ENCODE measurements at places on chromosomes 16 and 17.

GRCh38 chr17:3983606-3984484, 19.6 kb upstream of the ATP2A3 start:
- no peak for DNase-seq

DNA sequence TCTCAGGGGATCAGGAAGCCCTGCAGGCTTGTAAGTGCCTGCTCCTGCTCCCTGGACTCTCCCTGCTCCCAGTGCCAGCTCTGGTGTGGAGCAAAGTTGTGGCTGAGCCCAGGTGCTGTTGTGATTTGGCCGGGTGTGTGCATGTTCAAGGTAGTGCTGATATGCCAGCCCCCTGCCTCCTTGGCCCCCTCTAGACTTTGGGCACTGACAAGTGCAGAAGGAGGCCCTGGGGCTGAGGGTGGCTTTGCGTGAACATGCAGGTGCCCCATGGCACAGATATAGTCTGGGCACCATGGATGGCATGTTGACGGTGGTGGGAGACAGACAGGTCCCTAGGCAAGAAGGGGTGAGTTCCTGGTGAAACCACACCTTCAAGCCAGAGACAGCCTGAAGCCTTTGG, 441.6 kb upstream of the CDH8 start:
- no peak for DNase-seq

- DNase-seq, result no peak
These were observed 1.1 kb upstream of the HOXB7 start for GRCh38 chr17:48611681-48612455.

DNA sequence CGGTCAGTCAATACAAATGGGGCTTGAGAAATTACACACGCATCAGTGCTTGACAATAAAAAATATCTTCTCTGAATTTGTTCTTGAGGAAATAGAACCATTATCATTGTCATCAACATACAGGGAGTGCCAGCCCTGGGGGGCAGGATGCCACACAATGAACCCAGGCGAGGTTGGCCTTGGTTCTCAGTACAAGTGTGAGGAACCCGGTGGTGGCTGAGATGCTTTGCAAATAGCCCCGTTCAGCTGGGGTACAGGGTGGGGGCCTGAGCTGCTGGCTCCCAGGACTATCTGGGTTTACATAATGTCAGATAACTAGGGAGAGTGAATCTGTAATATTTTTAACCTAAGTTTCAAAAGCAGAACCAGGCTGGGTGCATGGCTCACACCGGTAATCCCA, 112.8 kb upstream of the CDC42EP4 start:
- DNase-seq, result no peak

DNA sequence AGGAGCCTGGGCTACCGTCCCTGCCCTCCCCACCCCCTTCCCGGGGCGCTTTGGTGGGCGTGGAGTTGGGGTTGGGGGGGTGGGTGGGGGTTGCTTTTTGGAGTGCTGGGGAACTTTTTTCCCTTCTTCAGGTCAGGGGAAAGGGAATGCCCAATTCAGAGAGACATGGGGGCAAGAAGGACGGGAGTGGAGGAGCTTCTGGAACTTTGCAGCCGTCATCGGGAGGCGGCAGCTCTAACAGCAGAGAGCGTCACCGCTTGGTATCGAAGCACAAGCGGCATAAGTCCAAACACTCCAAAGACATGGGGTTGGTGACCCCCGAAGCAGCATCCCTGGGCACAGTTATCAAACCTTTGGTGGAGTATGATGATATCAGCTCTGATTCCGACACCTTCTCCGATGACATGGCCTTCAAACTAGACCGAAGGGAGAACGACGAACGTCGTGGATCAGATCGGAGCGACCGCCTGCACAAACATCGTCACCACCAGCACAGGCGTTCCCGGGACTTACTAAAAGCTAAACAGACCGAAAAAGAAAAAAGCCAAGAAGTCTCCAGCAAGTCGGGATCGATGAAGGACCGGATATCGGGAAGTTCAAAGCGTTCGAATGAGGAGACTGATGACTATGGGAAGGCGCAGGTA, 762 bp downstream of the CDK12 start:
- DNase-seq, result no peak

DNA sequence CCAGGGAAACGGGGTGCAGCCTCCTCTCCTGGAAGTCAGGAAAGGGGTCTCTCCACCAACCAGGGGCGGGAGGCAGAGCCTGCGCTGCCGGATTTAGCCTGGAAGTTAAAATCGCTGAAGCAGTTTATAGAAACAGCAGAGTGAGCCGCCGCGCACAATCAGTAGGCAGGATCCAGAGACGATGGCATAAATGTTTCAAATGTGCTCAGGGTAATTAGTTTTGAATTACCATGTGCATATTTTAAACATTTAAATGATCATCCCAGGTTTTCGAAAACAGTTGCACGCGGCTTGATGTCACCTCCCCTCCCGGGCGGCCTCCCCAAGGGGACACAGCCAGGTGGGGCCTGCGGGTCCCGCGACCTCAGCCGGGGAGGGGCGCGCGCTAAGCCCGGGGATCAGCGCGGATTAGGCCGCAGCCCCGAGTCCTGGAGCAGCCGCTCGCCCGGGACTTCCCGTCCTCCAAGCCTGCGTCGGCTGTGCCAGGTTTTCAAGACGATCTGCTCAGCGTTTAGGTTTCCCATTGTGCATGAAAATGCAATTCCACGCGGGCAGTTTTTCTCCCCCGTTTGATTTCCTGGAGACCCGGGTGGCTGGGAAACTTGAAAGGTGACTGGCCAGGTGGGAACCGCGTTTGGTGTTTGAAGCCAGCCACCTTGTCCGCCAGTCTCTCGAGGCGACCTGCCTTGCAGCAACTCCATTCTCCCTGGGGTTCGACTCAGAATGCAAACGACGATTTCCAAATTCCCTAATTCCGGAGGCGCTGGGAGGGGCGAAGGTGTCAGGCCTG, 78.3 kb downstream of the RPA1 start:
- DNase-seq, result no peak

DNA sequence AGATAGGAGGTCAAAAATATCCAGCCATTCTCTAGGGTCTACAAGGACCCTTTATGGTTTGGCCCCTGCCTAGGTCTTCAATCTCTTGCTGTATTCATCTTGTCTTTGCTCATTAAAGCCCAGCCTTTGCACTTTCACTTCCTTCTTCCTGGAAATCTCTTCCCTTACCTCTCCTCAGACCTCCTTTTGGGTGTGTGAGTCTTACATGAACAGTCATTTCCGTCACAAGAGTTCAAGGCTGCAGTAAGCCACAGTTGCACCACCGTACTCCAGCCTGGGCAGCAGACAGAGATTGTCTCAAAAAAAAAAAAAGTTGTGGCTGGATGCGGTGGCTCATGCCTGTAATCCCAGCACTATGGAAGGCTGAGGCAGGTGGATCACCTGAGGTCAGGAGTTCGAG, 6.0 kb upstream of the ATP1B2 start:
- no peak for DNase-seq

GRCh38 chr17:79204261-79204660, 129.6 kb downstream of the ENGASE start:
- DNase-seq, result no peak

DNA sequence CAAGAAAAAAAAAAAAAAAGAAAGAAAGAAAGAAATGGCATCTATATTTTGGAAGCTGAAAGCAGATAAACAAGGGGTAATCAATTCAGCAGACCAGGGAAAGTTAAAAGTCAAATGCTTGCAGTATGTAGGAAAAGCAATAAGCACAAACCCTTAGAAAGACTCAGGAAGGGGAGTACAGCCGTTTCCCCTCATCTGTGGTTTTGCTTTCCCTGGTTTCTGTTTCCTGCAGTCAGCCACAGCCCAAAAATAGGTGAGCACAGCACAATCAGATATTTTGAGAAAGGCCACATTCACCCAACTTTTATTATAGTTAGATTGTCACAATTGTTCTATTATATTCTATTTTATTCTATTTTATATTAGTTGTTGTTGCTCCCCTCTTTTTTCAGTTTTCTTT, 14.4 kb upstream of the ALOX12 start:
- no peak for DNase-seq

GRCh38 chr16:1926271-1926670, 8.1 kb upstream of the HS3ST6 start:
- DNase-seq, result no peak

- DNase-seq, result no peak
These were observed 122.7 kb upstream of the ZFHX3 start for GRCh38 chr16:73170612-73171038.

- DNase-seq, result no peak
These were observed 3.8 kb downstream of the PLD2 start for GRCh38 chr17:4810696-4811290.

GRCh38 chr16:77998350-77999023, 23.9 kb upstream of the CLEC3A start:
- DNase-seq, result no peak
